ENCODE measurements at places on chromosomes 5 and 9.
A peak's percentile ranks its signal among the peaks of the same experiment; 100 is the strongest.

DNA sequence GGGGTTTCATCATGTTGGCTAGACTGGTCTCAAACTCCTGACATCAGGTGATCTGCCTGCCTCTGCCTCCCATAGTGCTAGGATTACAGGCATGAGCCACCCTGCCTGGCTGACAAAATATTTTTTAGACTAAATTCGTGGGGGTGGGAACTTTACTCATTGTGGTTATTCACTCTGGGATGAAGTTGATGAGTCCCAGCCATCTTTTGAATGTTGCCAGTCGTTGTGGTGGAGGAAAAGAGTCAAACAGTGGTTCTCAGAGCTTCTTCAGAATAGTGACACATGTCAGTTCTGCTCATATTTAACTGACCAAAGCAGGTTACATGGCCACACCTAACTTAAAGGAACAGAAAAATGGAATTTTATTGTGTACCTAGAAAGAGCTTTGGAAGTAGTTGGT, 6.9 kb downstream of the SREK1 start:
- DNase-seq: no peak

- DNase-seq: no peak
Measured at GRCh38 chr5:180803181-180804128, 849 bp upstream of the MGAT1 start.

GRCh38 chr5:10585518-10585915, 21.6 kb downstream of the ANKRD33B start:
- DNase-seq: no peak

GRCh38 chr9:137606005-137606621, 627 bp downstream of the ARRDC1 start:
- no peak for DNase-seq

DNA sequence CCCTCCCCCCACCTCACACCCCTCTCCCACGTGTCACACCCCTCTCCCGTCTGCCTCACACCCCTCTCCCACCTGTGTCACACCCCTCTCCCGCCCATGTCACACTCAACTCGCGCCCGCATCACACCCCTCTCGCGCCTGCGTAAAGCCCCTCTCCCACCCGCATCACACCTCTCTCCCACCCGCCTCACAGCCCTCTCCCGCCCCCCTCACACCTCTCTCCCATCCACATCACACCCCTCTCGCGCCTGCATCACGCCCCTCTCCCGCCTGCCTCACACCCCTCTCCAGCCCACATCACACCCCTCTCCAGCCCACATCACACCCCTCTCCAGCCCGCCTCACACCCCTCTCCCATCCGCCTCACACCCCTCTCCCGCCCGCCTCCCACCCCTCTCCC, 173.5 kb upstream of the FOXD4L5 start:
- DNase-seq: no peak

DNA sequence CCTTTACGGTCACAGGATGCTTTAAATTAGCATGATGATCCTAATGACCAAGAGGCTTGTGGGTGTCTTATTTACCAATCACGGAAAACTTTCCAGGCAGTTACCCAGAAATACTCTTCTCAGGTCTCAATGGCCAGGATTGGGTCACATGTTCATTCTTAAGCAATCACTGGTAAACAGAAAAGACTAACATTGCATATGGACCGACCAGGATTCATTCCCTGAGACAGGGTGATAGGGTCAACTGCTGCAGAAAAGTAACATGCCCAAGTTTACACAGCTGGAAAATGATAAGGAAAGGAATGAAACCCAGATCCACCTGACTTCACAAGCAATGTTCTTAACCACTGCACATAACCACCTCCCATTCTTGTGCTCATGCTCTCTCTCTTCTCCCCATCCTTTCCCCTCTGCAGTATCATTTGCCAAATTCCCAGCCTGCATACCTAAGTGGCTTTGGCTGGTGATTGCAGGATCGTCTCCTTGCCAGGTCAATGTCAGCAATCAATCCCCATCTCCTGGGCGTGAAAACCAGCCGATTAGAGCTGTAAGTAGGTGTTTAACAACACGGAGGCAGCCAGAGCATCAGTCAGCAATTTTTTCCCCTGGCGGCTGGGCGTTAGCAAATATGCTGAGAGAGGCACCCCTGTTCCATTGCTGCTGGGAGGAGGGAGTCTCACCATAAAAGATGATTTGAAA, 219.4 kb downstream of the NMUR2 start:
- DNase-seq: no peak

GRCh38 chr9:137579259-137579604, 507 bp upstream of the DPH7 start:
- no peak for DNase-seq

DNA sequence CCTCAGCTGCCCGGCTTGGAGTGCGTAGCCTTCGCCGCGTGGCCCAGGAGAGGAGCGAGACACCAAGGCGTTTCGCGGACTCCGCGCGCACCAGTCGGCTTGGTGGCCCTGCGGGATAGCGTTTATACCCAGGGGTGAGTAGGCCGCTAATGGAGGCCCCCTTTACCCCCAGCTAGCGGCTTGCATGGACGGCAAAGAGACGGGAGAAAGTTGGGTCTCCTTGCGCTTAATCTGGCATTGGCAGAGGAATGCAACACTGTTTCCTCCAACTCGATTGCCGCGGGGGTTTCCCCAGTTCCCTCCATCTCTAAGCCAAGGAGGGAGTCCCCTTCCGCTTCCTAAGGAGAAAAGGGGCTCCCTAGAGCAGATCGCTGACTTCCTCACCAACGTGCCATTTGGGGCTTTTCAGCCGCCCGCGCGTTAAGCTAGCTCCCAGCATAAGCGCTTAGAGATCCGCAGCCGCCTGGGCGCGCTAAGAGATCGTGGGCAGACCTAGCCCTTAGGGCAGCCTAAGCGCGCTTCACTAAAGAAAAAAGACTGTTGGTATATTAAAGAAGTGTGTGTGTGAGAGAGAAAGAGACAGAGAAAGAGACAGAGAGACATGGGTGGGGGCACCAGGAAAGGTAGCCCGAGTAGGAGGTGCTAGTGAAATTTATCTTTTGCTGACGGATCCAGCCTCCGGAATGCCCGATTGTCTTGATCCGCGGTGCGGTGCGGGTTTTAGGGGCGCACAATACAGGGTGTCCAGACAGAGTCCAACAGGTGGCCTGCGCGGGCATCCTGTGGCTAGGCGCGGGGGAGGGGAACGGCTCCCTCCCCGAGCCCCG, 597.9 kb upstream of the SGCD start:
- no peak for DNase-seq

- DNase-seq: no peak
Measured at GRCh38 chr9:95667789-95668188, 151.0 kb upstream of the PTCH1 start.

DNA sequence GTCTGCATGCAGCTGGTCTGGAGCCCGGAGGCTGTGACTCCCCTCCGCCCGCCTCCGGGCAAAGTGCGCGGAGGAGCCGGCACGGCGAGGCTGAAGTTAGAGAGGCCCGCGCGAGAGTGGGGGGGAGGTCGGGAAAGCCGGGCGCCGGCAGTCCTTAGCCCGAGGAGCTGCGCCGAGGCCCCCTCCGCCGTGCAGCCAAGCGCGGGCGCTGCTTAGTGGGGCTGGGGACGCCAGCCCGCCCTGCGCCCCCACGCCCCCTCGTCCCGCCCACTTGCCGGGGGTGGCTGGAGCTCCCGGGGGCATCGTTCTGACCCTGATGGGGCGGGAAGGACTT, 403 bp downstream of the NINJ1 start:
- no peak for DNase-seq

DNA sequence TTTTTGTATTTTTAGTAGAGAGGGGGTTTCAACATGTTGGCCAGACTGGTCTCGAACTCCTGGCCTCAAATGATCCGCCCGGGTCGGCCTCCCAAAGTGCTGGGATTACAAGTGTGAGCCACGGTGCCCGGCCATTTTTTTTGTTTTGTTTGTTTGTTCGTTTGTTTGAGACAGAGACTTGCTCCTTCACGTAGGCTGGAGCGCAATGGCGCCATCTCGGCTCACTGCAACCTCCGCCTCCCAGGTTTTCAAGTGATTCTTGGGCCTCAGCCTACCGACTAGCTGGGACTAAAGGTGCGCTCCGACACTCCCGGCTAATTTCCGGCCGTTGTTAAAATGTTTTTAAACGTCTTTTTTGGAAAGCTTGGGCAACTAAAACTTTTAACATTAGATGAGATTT, 54.0 kb downstream of the SHOC1 start:
- DNase-seq: no peak

GRCh38 chr9:13430368-13431221, 151.1 kb upstream of the MPDZ start:
- DNase-seq: no peak

GRCh38 chr9:101469026-101469425, 33.5 kb upstream of the ALDOB start:
- no peak for DNase-seq

GRCh38 chr9:122475717-122476116, 2.0 kb downstream of the OR1J1 start:
- DNase-seq: no peak

GRCh38 chr9:117682955-117683710, 21.1 kb upstream of the TLR4 start:
- DNase-seq: no peak

DNA sequence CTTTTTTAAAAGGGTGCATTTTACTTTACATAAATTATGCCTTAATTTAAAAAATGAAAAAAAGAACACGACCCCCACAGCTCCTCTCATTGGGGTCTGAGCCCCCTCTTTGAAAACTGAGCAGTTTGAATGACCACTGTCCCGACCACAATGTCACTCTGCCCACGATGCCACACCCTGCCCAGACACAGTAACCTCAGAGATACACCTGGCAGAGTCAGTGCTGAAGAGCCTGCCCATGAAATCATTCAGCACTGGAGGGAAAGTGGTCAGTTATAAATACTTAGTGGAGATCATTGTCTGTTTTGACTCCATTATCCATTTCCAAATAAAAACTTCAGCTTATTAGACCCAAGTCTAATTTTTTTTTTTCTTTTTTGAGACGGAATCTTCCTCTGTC, 49.3 kb downstream of the DNAJC21 start:
- DNase-seq: no peak

DNA sequence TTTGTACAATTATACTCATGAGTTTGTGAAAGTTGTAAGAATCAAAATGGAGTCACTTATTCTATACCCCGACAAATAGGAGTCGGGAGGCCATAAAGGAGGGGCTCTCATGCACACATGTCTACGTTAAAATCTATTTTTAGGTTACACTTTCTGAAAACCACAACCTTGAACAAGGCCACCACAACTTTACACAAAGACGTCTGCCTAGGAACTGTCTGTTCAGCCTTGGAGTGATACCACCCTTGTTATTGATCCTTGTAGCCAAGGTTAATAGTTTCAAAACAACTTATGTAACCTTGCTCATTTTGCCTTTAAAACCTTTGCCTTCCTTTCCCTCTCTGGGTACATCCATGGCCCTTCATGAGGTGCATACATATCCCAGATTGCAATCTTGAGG, 4.1 kb upstream of the NDFIP1 start:
- DNase-seq: no peak

DNA sequence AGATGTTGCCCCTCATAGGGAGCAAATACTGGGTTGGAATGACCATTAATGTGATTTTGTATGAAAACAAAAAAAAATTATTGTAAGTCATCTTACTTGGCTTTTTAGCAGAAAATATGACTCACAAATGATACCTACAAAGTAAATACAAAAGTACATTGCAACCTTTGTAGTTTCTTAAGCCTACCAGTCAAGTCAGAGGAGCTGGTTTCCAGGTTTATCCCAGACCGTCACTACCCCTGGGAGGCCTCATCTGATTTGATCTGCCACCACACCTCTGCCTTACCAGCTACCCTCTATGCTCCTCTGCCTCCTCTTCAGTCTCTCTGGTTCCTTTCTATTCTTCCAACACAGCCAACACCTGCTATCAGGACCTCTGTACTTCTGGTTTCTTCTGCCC, 349.9 kb upstream of the CCNH start:
- no peak for DNase-seq

- no peak for DNase-seq
Measured at GRCh38 chr9:90842996-90843395, 41.4 kb downstream of the SYK start.

DNA sequence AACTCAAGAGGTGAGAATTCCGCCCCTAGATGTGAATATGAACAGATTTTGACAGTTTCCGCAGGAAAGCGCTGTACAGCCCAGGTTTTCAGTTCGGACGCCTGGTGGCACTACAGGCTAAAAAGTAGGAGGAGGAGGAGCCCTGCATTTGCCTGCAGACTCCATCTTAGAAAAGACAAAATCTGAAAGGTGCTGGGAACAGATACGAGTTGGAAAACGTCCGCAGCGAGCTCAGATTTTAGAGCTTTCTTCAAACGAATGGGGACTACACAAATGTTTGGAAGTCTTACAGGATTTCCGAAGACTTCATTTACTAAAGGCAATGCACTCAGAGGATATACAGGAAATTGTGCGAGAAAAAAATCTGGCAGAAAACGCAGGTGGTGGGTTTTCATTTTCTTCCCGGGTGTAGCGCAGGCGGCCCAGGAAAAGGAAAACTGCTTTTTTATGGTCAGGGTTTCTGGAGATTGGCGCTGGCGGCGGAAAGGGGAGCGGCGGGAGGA, 9.9 kb upstream of the PCDHB2 start:
- DNase-seq: peak; percentile 66

DNA sequence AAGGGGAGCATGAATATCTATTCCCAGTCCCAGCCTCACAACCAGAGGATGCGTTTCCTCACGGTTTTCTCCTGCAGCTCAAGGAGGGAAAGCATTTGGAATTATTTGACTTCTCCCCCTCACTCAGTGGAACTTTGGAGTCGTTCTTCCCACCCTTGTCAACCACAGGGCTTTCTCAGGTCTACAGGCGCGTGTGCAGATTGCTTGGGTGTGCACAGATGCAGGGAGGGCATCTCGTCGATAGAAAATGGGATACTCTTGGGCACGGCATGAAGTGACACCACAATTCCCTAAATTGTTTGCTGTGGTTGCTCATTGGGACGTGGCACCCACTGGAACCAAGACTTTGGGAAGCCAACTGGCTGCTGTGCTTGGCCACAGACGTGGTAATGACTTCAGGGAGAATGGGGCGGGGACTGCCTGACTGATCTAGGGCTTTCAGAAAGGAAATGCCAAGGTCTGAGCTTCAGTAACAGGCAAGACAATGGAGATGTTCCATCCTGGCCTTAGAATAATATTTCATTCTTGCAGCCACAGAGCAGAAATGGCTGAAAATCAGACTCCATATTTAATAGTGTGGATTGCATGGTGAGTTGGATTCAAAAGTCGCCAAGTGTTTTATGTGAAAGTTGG, 12.2 kb upstream of the OBP2B start:
- DNase-seq: no peak

- no peak for DNase-seq
Measured at GRCh38 chr9:134585021-134585561, 56.5 kb upstream of the COL5A1 start.

- peak; percentile 55 for DNase-seq
Measured at GRCh38 chr5:177468685-177469628, 4.5 kb downstream of the DBN1 start.

DNA sequence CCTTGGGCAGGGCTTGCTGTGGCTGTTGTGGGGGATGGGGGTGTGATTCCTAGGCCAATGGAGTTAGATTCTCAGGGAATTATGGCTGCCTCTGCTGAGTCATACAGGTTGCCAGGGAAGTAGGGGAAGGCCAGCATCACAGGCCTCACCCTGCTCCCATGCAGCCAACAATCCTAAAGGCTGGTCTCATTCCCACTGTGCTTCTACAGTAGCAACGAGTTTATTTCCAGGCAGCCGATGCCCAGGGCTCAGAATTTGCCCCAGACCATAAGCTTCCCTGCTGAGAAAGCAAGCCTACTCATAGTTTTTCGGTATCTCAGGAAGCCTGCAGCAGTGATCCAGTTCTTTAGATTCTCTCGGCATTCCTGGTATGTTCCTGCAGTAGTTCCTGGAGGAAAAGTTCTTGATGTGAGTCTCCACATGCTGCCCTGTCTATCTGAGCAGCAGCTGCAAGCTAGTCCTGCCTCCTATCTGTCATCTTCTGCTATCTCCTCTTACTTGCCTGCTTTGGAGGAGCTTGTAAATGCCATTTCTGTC, 59.3 kb upstream of the SELENOP start:
- DNase-seq: no peak
